NCI-H526 treated with DMSO at 0.1 percent for 48 hours (cell line): ENCODE measurements at places on chromosomes 11 and 22.

DNA sequence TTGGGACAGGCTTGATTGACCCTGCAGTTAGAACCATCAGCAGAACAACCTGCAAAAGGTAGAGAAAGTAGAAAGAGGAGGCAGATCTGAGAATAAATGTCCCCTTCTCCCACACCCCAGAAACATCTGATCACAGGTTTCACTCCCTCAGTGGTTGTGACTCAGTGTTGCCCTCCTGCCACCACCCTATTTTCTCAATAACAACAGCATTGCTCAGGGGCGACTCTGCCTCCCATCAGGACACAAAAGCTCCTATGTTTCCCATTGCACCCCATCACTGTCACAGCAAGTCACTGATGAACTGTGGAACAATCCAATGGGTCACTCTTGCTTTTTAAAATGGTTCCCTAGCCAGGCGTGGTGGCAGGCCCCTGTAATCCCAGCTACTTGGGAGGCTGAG lies 110.2 kb downstream of the RASSF10 start:
- no peak for DNase-seq

- DNase-seq = no peak
These were observed 72.9 kb downstream of the CTTN start for GRCh38 chr11:70471254-70471653.

DNA sequence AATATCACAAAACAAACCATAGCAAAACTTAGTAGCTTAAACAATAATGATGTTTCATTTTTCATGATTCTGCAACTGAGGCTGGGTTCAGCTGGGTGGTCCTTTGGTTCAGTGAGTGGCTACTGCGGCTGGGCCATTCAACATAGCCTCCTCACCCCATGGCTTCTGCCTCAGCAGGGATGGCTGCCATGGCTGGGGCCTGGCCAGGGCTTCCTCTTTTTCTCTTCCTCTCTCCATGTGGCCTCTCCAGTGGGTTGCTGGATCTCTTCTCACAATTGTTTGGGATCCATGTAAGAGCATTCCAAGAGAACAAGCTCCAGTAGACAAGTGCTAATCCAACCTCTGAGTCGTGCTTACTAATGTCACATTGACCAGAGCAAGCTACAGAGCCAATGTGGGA lies 248.6 kb upstream of the PLET1 start:
- no peak for DNase-seq

- no peak for DNase-seq
These were observed 72.8 kb downstream of the TP53I11 start for GRCh38 chr11:44877571-44878497.

DNA sequence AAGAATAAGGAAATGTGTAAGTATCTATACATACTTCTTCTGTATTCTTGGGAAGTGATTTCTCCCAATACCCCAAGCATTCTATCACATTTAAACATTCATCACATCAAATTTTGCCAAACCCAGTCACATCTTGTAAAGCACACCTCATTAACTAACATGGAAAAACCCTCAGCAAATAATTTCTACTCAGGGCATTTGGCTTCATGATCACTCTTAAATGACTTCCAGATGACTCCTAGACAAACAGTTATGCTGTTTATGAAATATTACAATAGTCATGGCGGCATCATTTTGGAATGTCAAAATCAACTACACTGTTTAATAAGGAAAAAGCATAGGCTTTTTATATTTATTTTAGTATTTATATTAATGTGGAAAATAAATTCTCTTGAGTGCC lies 47.3 kb upstream of the CCDC34 start:
- DNase-seq = no peak

- no peak for DNase-seq
These were observed 243.7 kb downstream of the BRD1 start for GRCh38 chr22:49583886-49584505.

DNA sequence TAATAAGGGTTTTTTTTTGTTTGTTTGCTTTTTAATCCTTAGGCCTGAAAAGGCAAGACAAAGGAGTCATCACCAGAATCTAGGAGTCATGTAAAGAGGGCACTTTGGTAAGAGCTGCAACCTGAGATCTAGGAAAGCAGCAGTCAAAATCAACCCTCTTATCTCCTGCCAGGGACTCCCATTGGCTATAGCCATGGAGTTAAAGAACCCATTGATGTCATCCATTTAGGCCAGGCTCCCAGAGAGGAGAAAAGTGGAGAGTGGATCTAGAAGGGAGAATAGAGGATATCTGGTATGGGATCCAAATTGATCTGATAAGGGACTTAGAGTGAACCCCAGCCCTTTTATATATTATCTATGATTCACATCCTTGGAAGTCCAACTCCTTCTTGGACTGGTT lies 35.9 kb downstream of the ZNF215 start:
- no peak for DNase-seq
